ENCODE measurements at places on chromosomes 2 and 18. TPM values are rescaled to one million over a fixed set of nuclear protein-coding genes. Genes with fewer than 3 reads are reported as not detected.

Gene MBOAT2
- 52.7 TPM for total RNA-seq

Gene DSG4
- total RNA-seq = not detected

Gene C2orf80
- total RNA-seq = not detected

Gene LRRC30
- total RNA-seq = not detected

Gene IL36G
- not detected for total RNA-seq

Gene CTIF
- total RNA-seq = 92.9 TPM

Measured in HFFc6 (cell line).